ENCODE measurements at places on chromosomes 7 and 10.
A peak's percentile ranks its signal among the peaks of the same experiment; 100 is the strongest.

DNA sequence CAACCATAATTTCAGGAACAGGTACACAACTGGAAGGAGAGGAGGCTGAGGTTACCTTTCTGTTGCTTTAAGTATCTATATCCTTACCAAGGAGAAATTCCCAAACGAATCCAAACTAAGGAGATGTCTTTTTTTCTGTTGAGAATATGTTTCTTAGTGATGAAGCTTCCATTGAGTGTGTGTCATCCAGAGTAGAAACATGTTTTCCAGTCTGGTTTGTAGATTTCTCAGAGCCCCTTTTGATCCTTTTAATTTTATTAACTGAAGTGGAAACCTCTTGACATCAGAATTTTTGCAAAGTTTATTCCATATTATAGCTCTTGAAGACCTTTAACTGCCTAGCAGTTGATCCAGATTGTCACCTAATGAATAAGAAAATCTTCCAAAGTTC lies 207.1 kb upstream of the FERD3L start:
- DNase-seq = no peak

- no peak for DNase-seq
These were observed 51.2 kb upstream of the GTF2I start for GRCh38 chr7:74606101-74606908.

GRCh38 chr7:44476313-44476712 lies 14.1 kb downstream of the NUDCD3 start:
- no peak for DNase-seq

DNA sequence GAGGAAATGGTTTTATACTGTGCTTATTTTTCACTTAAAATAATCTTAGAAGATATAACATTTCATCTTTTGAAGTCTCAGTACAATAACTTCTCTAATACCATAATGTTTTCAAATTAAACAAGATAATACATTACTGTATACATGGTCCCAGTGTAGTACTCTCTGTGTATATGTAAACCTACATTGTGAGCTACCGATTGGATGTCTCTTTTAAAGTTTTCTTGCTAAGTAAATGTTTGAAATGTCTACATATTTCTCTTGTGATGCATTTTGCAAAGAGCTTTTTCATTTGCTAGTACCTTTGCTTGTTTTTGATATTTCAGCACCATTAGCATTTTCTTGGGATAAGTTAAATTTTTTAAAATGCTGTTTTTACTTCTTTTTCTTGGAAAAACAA lies 94.8 kb downstream of the PRKG1 start:
- no peak for DNase-seq

DNA sequence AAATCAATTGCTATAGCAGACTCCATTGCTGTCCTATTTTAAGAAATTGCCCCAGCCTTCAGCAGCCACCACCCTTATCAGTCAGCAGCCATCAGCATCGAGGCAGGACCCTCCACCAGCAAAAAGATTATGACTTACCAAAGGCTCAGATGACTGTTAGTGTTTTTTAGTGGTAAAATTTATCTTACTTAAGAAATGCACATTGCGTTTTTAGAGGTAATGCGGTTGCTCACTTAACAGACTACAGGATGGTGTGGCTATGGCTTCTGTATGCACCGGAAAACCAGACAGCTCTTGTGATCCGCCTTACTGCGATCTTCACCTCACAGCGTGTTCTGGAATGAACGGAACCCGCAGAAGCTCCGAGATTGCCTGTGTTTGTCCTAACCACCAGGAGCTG lies 58.1 kb downstream of the WDR37 start:
- no peak for DNase-seq

GRCh38 chr7:92729172-92729571 lies 107.2 kb downstream of the CDK6 start:
- DNase-seq = peak; percentile 73

Measured in fibroblast of the aortic adventitia (primary cell).